ENCODE measurements at places on chromosomes 1 and 21. TPM values are rescaled to one million over a fixed set of nuclear protein-coding genes. Genes with fewer than 3 reads are reported as not detected.

The WNT3A gene
- polyA plus RNA-seq: 0.13 TPM

The SFN gene
- 0.41 TPM for polyA plus RNA-seq

The BTF3L4 gene
- 79.7 TPM for polyA plus RNA-seq

The MYOCOS gene
- 0.33 TPM for polyA plus RNA-seq

The S100B gene
- polyA plus RNA-seq: 7.1 TPM

The PTGFR gene
- polyA plus RNA-seq: 2.9 TPM

GRCh38 chr1:82064691-82065090, 264.0 kb downstream of the ADGRL2 start:
- no peak for DNase-seq

DNA sequence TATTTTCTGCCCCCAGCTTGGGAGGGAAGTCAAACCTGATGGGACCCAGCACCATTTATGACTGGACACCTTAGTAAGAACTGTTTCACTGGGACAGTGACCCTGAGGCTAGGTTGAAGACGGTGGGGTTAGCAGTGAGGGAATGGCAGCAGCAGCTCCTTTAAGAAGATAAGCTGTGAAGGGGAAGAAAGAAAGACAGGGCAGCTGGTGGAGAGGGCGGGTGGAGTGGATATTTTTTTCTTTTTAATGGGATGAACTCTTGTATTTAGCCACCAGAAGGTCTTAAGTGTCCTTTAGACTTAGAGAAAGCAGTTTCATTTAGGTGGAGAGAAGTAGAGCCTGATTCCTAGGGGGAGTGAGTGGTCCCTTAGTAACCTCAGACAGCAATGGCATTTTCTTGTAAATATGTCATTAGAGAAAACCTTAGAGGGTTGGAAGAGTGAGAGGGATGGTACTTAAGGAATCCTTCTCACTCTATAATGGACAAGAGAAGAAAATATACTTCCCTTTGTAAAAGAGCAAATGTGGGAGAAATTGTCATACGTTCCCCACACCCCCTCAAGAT, 187.5 kb downstream of the HHAT start:
- DNase-seq: no peak

DNA sequence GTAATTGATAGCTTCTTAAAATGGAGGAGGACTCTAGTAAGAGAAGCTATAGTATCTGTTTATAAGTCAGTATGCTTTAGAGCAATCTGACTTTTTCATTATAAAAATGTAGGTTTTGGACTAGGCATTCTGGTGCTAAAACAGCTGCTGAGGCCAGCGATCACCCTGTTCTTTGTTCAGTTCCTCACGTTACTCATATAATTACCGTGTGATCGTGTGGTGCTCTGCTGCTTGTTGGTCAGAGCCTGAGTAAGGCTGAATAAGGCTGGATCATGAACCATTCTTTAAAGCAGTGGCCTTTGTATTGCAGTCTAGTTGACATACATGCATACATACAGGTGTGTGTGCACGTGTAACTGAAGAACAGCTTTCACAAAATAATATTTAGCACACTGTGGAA, 25.2 kb downstream of the CDC42 start:
- no peak for DNase-seq

DNA sequence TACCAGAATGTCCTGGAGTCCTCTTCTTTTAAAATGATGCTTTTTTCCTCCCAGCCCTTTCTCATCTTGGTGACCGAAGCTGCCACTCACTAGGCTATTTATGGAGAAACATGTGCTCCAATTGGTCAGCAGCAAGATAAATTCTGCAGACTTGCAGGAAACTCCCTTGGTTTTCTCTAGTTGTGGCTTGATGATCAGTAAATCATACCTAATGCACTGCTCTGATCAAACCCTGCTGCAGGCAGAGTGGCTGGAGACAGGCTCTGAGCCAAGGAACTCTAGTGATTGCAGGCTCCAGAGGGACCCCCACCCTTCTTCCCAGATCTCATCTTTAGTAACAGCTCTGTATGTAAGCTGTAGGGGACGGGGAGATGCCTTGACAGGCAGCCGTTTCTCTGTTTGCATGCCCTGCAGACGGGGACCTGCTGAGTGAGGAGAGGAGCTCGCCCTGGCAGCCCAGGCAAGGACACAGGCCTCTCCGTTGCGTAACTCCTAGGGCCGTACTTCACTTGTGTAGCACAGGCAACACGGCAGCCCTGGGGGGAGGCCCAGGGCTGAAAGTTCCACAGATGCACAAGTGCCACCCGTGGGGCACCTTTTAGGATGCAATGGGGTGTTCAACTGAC, 14.5 kb downstream of the SLC6A17 start:
- DNase-seq: no peak

DNA sequence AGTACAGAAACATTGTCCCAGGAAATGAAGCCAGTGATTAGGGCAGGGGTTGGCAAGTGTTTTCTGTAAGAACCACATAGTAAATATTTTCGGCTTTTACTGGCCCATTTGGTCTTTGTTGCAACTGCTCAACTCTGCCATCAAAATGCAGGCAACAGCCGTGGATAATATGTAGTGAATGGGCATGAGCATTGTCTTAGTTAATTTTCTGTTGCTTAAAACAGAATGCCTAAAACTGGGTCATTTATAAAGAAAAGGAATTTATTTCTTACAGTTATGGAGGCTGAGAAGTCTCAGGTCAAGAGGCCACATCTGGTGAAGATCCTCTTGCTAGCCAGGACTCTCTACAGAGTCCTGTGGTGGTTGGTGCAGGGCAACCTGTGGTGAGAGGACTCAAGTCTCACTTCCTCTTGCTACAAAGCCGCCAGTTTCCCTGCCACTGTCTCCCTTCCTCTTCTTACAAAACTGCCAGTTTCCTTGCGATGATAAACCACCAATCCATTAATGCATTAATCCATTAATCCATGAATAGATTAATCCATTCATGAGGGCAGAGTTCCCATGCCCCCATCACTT, 166.4 kb downstream of the PSMG1 start:
- DNase-seq: no peak

- no peak for DNase-seq
Measured at GRCh38 chr1:229666585-229666984, 40.5 kb downstream of the URB2 start.

DNA sequence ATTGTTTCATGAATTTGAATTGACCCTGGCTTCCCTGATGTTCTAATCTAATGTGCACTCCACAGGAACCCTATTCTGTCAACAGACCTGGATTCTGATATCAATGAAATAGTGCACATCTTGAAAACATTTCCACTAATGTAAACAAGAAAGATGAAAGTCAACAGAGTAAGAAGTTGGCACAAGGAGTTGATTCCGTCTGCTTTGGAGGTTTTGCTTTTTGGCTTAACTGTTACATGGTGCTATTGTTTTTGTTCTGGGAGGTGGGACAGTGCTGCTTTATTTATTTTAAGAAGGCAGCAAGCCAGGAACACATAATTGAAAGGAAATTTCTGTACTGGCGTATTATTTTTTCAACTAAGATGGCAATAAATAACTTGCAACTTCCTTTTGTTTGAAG, 73.3 kb downstream of the LEPR start:
- no peak for DNase-seq

DNA sequence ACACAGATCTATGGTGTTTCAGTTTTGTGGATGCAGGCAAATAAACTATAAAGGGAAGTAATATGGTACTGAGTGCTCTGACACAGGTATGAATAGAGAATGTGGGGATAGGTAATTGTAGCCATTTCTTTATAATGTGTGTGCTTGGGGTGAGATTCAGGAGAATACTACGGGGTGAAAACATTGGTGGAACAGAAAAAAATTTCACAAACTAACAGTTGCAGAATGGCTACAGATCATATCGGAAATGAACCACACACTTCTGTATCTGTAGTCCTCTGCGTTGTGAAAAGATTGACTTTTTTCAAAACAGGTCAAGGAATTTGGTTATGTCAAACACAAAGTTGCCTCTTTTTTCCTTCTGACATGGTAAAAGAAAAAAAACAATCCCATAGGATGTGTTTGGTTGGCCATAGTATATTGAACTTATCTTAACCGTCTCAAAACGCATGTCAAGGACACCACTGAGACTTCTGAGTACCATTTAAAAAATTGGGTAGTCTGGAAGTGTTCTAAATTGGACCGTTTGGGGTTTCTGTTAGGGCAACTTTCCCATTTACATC, 1.1 kb upstream of the CDC73 start:
- DNase-seq: no peak

- DNase-seq: no peak
Measured at GRCh38 chr1:85413169-85413568, 51.8 kb downstream of the DDAH1 start.

GRCh38 chr1:231750818-231751362, 124.3 kb downstream of the DISC1 start:
- DNase-seq: no peak

DNA sequence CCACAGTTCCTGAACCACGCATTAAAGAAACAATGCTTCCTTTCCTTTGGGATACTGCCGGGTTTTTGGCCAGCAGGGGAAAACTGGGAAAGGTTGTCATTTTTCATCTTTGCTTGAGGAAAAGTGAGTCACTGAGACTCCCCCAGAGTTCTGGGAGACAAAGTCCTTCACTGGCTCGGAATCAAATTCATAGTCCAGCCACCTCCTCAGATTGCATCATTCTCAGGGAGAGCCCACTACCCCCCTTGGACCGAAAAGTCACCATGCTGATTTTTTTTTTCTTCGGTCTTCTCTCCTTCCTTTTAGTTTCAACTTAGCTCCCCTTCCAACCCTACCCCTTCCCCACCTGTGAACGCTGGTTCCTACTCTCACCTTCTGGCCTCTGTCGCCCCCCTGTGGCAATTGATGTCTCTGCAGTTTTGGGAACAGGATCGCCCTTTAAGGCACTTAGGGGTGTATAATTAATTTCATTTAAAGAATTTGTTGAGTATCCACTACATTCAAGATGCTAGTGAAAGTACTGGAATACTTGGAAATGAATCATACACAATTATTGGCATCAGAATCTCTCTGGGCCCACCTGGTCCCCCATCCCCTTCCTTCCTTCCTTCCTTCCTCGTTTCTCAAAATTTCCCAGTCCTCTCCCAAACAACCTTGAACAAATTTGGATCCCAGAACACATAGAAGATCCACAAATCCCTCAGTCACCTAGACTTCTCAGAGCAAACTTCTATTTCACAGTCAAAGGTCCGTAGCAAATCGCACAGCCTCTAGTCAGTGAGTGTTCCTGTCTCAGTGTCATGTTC, 6.9 kb downstream of the ACKR1 start:
- peak; percentile 69 for DNase-seq

DNA sequence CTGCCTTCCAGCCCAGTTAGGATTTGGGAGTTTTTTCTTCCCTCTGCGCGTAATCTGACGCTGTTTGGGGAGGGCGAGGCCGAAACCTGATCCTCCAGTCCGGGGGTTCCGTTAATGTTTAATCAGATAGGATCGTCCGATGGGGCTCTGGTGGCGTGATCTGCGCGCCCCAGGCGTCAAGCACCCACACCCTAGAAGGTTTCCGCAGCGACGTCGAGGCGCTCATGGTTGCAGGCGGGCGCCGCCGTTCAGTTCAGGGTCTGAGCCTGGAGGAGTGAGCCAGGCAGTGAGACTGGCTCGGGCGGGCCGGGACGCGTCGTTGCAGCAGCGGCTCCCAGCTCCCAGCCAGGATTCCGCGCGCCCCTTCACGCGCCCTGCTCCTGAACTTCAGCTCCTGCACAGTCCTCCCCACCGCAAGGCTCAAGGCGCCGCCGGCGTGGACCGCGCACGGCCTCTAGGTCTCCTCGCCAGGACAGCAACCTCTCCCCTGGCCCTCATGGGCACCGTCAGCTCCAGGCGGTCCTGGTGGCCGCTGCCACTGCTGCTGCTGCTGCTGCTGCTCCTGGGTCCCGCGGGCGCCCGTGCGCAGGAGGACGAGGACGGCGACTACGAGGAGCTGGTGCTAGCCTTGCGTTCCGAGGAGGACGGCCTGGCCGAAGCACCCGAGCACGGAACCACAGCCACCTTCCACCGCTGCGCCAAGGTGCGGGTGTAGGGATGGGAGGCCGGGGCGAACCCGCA, at the start of gene PCSK9:
PCSK9 (plus strand) TSS at position 207 of the 741 bp plus-strand sequence; CDS start at position 497, 290 bp downstream.
- peak; percentile 33 for DNase-seq

- no peak for DNase-seq
Measured at GRCh38 chr1:163406772-163407171, 85.0 kb downstream of the NUF2 start.

GRCh38 chr1:230230948-230231773, 164.1 kb downstream of the GALNT2 start:
- DNase-seq: peak; percentile 19

DNA sequence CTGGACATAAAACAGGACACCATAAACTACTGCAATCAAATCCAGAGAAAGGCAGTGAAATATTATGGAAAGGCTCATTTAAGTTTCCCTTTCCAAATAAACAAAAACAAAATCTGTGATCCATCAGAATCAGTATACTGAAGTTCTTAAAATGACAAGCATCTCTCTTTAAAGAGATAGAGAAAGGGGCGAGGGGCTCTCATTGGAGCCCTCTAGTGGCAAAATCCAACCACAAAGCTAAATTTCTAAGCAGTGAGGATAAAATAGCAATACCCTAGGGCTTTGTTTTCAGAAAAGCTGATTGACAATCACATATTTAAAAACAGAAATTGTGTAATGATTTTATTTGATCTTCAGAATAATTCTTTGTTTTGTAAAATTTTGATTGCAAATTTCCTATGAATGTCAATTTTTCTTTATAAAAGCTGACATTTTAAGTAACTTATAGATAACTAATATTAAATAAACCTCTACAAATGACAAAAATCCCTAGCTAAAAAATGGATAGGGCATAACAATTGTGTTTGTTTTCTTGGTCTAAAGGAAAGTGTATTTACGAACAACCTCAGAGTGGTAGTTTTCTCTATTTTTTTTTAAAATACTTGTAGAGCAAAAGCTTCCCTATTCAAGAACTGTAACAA, 138.2 kb downstream of the COL24A1 start:
- DNase-seq: peak; percentile 30

- no peak for DNase-seq
Measured at GRCh38 chr1:61125263-61125662, 42.9 kb downstream of the NFIA start.

- peak; percentile 11 for DNase-seq
Measured at GRCh38 chr1:53620061-53620855, 118.7 kb downstream of the GLIS1 start.

- no peak for DNase-seq
Measured at GRCh38 chr21:21806711-21807597, 808.7 kb downstream of the NCAM2 start.

DNA sequence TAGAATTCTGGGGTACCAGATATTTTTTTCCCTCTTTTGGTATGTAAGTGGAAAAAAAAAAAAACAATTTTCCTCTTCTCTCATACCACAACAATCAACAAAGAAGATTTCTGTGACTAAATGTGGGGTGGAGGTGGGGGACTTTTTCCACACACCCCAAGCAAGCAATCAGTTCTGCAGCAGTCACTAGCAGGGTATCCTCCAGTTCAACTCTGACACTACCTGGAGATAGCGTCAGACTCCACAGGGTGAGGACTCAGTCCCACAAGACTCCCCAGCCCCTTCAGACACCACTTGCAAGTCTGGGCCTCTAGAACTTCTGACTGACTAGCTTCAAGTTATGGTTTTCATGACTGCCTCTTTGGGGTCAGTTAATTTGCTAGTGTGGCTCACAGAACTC, 6.2 kb downstream of the DHX9 start:
- no peak for DNase-seq
